ENCODE measurements at places on chromosomes 16 and 17.

DNA sequence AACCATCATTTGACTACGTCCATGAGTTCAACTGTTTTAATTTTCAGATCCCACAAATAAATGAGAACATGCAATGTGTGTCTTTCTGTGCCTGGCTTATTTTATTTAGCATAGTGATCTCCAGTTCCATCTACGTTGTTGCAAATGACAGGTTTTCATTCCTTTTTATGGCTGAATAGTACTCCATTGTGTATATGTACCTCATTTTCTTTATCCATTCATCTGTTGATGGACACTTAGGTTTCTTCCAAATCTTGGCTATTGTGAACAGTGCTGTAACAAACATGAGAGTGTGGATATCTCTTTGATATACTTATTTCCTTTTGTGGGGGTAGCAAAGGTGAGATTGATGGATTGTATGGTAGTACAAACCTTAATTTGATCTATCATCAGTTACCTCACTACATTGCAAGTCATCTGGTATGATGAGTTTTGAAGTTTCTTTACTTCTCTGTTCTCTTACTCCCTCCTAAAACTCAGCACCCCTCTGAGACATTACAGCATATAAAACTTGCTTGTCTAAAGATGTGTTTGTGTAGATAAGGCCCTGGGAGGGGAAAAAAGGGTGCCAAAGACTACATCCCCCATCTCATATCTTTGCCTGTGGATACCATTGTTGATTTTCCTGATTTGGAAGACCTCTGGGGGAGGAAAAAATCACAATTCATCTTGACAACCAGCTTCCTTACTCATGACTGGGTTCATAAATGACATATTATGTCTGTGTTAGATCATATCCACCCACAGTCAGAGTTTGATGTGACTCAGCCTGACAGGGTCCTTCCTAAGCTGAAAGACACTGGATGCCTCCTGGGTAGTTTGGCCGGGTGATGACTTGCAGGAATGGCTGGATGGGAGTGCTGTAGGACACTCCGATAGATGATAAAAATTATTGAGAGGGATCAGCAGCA, 47.6 kb downstream of the ABCA9 start:
- DNase-seq = no peak

- DNase-seq = no peak
Observed at GRCh38 chr16:11650641-11651591, 17.3 kb upstream of the SNN start.

DNA sequence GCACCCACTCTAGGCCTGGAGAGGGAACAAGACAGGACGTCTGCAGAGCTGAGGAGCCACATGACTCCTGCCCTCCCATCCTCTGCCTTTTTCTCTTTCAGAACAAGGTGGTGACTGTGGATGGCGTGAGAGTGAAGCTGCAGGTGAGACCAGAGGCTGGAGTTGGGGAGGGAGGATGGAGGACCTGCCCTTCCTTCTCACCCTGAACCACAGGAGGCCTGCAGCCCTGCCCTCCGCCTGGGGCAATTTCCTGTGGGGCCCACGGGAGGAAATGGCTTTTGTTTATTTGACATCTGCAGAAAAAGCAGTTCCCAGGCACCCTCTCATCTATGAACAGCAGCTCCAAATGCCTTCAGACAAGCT, 5.1 kb downstream of the RAB37 start:
- DNase-seq = no peak

DNA sequence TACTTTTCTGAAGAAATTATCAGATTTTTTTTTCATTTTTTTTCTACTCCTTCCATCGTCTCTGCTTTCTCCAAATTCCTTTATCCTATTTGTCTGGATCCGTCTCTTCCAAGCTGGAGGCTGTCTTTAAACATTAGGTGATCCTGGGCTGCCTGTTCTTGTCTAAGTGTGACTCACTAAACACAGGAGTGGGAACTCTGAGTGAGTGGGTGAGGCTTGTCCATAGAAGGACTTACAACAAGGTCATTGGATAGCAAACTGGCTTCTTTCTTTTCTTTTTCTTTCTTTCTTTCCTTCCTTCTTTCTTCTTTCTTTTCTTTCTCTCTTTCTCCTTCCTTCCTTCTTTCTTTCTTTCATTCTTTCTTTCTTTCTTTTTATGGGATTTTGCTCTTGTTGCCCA, 18.2 kb downstream of the ALOX15 start:
- no peak for DNase-seq

DNA sequence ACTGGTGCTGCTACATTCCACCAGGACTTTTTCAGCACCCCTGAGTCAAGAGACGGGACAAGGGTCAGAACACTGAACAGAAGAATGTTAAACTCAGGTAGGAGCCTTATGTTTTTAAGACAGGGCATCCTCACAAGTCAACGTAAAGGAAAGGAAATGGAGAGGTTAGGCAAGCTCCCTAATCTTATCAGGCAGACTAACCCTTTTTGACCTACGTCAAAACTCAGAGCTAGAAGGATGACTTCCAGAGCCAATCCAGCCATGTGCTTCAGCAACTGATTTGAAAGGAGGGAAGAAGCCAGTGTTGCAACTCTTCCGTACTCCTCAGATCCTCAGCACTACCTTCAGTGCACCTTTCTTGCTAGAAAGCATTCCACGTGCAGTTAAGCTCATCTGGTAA, 46.8 kb downstream of the REXO5 start:
- no peak for DNase-seq

DNA sequence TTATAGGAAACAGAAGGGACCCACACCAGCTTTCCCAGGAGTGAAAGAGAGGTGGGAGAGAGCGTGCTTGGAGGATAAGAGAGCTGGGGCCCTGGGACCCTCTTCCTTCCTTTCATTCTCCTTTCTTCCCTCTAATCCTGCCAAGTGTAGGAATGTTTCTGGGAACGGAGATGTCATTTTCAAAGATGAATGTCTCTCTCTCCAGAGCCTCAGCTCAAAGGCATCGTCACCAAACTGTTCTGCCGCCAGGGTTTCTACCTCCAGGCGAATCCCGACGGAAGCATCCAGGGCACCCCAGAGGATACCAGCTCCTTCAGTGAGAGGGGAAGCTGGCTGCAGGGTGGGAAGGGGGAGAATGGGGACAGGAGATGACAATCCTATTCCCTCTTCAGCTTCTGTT, 2.0 kb downstream of the FGF11 start:
- DNase-seq = no peak

DNA sequence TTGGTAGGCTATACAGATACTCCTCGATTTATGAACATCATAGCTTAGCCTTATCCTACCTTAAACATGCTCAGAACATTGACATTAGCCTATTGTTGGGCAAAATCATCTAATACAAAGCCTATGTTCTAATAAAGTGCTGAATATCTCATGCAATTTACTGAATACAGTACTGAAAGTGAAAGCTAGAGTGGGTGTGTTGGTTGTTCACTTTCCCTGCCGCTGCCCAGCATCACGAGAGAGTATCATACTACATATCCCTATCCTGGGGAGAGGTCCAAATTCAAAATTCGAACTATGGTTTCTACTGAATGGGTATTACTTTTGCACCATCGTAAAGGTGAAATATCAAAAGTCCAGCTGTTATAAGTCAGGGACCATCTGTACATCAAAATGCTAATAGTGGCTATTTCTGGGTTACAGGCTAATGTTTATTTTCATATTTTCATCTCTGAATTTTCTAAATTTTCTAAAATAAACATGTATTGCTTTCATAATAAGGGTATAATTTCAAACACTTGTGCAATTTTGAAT, 54.5 kb downstream of the NACA2 start:
- DNase-seq = no peak

- DNase-seq = no peak
Observed at GRCh38 chr17:68134046-68134637, 98.6 kb downstream of the KPNA2 start.

DNA sequence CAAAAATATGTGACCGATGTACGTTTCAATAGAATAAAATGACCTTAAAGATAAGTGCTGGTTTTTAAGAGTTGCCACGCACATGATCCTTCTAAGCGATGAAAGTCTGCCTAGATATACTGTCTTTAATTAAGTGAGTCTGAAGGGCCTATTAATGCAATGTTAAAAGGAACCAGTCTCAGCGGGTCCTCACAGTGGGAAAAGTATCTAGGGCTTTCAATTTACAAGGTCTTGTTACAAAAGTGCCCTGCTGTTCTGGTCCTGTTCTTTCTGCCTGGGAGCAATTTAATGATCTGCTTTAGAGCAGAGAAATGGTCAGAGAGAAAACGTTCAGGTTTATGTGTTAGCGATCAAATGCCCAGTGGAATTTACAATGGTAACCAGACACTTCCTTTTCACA, 864.0 kb downstream of the KCNJ2 start:
- DNase-seq = peak; percentile 94

DNA sequence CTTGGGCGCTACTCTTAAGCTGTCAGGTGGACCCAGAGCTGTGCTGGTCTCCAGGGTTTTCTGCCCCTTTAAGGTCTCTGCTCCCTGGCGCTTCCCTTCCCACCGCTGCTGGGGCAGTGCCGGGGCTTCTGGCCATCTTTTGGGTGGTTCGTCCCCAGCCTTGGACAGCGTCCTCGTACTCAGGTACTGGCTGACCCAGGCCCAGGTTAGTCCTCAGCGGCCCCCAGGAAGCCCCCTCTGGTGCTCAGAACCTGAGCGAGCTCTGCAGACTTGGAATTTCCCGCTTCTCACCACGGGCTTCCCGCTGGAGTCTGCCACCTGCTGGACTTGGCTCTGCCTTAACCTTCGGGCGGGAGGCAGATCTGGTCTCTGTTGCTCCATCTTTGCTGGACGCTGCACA, 94.1 kb upstream of the ZNF750 start:
- DNase-seq = no peak

GRCh38 chr16:76899767-76900166, 291.2 kb upstream of the MON1B start:
- no peak for DNase-seq

GRCh38 chr17:68732301-68732749, 131.2 kb upstream of the FAM20A start:
- no peak for DNase-seq

- no peak for DNase-seq
Observed at GRCh38 chr16:68802190-68802589, 41.1 kb upstream of the TANGO6 start.

DNA sequence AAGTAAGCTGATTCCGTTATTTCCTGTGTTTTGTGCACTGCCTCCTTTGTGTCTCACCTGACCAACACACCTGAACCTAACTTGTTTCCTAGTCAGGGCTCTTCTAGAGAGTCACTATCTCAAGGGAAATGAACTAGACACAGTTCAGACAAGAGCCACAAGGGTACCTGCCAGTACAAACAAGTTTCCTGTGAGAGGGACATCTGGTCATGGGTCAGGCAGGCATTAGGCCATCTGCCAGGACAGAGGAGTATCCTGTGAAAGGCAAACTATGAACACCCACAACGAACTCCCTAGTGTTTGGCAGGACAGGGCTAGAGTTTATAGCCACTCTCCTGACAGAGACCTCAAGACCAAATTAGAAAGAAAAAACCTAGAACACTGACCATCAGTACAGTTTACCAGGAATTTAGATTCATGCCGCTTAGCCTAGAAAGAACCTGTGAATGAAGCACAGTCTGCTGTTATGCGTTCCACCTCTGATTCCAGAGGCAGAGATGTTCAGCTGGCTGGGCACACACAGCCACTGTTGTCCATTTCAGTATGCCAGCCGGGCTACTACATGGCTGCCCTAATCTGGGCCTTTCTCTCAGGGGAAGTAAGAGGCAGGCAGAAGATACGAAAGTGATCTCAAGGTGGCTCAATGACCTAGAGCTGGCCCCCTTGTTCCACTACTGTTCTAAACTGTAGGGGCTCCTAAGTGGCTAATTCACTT, 20.7 kb upstream of the GLG1 start:
- no peak for DNase-seq

DNA sequence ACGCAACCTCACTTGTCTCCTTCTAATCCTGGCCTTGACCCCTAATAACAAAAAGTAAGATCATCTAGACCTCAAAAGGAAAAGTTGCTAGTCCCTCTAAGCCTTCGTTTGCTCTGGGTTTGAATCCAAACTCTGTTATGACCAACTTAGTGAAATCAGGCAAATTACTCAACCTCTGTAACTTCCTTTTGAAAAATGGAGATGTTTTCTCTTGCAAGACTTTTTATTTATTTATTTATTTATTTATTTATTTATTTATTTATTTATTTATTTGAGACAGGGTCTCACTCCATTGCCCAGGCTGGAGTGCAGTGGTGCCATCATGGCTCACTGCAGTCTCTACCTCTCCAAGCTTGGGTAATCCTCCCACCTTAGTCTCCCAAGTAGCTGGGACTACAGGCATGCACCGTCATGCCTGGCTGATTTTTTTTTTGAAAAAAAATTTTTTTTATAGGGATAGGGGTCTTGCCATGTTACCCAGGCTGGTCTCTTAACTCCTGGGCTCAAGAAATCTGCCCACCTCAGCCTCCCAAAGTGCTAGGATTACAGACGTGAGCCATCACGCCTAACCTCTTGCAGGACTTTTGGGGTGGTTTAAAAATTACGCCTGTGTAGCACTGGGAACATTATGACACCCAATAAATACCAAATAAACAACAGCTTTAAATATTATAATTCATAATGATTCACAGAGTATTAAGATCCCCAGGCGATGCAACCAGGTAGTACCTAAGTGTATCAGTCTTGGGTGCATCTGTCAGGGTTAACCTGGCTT, 63.4 kb downstream of the PITPNC1 start:
- no peak for DNase-seq

- no peak for DNase-seq
Observed at GRCh38 chr16:56758930-56759329, 29.0 kb downstream of the NUP93 start.

GRCh38 chr16:58444265-58444664, 52.0 kb downstream of the GINS3 start:
- no peak for DNase-seq

DNA sequence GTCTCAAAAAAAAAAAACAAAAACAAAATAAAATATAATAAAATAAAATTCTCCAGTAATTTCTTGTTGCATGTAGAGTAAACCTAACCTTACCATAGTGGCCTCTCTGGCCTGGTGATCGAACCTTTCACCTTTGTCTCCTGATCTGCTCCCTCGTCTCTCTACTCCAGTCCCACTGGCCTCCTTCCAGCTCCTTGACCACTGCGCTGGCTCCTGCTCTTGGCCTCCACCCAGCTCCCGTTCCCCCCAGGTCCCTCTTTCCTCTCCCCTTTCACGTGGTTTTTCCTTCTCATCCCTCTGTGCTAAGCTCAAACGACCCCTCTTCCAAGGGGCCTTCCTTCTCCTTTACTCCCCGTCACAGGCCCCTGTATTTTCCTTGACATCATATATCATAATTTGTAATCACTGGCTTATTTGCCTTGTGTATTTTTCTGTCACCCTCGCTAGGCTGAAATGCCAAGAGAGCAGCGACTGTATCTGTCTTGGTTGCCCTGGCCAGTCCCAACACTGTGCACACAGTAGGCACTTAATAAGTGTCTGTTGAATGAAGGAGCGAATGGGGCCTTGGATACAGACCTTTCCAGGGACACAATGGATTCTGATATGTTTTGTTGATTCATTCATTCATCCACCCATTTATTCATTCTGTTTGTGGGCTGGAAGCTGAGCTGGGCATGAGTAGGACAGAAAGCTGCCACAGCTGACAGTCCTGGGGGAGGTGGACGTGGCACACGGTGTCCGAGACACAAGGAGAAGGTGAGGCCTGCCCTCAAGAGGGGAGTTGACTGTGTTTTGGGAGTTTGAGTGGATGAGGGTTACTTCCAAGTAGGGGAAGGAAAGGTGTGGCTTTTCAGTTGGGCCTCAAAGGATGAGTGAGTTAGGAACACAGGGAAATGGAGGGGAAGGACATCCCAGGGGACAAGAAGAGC, 5.8 kb upstream of the SCN4A start:
- no peak for DNase-seq
